Tracheal epithelial cell (primary cell): ENCODE measurements at places on chromosomes 12 and 14. TPM values are rescaled to one million over a fixed set of nuclear protein-coding genes. Genes with fewer than 3 reads are reported as not detected.

The OR8S1 gene
- not detected in 2 replicates for total RNA-seq

The FGF23 gene
- not detected in 2 replicates for total RNA-seq

The GPRC5A gene
- total RNA-seq, result 6.6 and 83.6 TPM in 2 replicates

The NANOG gene
- not detected in 2 replicates for total RNA-seq

The FAIM2 gene
- not detected in 2 replicates for total RNA-seq

The FSCB gene
- total RNA-seq, result not detected in 2 replicates

The ISM2 gene
- under 0.01 and 0.21 TPM in 2 replicates for total RNA-seq

The ADCY4 gene
- 1.7 TPM in 1 of 2 replicates, not detected in the other for total RNA-seq

The IFNG-AS1 gene
- under 0.01 TPM in 1 of 2 replicates, not detected in the other for total RNA-seq

The TPPP2 gene
- not detected in 2 replicates for total RNA-seq

The NPFF gene
- total RNA-seq, result not detected in 2 replicates

The MDGA2 gene
- total RNA-seq, result not detected in 2 replicates

The DLGAP5 gene
- total RNA-seq, result 0.43 and 2.7 TPM in 2 replicates

The NCOR2 gene
- total RNA-seq, result 34.7 and 41.1 TPM in 2 replicates

The LBHD2 gene
- not detected in 2 replicates for total RNA-seq

The PARP11 gene
- 1.2 and 2.8 TPM in 2 replicates for total RNA-seq

The MED13L gene
- 38.2 and 74.5 TPM in 2 replicates for total RNA-seq
